Stimulated activated CD4-positive, alpha-beta T cell treated with anti-CD3 and anti-CD28 coated beads, Interleukin-1b, Interleukin-23, amount 100 ng/mL, for 1 hour (primary cell): ENCODE measurements at places on chromosomes 1 and 21.

DNA sequence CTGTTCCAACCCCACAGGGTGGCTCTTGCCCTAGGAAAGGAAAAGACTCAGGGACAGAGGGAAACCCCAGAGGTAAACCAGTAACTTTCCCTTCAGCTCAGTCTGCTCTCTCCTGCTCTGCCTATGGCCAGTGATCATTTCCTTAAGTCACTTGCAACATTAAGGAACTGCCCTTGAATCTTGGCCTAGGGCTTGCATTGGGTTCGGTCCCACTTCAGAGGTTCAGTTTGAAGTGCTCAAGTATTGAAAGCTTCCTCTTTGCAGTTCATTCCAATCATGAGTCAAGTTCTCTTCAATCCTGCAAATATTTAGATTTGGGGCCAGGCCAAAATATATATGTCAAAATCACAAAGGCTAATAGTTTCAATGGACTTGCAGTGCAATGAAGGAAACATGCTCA, 97.7 kb upstream of the IRF2BP2 start:
- no peak for DNase-seq

GRCh38 chr1:53306168-53306567, 21.7 kb downstream of the LRP8 start:
- no peak for DNase-seq

- no peak for DNase-seq
Measured at GRCh38 chr1:155607708-155608107, 2.3 kb upstream of the MSTO1 start.

- DNase-seq, result no peak
Measured at GRCh38 chr1:14780271-14780670, 181.8 kb downstream of the KAZN start.

DNA sequence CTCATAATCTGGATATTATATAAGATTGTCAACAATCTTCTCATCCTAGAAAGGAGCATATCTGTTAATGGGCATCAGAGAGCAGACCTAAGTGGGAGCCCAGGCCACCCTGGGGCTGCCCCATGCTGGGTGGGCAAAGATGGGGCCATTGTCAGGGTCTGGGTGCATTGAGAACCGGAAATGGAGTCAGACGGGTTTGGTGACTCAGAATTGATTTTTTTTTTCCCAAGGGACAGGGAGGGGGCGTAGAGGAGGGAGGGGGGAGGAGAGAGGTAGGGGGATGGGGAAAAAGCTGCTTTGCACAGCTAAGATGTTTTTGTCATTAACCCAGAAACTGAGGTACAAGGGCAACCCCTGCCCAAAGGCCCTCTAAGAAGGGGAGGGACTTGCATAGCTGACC, 1.3 kb downstream of the ATXN7L2 start:
- DNase-seq, result no peak

- no peak for DNase-seq
Measured at GRCh38 chr1:234970731-234971476, 157.7 kb downstream of the TOMM20 start.

DNA sequence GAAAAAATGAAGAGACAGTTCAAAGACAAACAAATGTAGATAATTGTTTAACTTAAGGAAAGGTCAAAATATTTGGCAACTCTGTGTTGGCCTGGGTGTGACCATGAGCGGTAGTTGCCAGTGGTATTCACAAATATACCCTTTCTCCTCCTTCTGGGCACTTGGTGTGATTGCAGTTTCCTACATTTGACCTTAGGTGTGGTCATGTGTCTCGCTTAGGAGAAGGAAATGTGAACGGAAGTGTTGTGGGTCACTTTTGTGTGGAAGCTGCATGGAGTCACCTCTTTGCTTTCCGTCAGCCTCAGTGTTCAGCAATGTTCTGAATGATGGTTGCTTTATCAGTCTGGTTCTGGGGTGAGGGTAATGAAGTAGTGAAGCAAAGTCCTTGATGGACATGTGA, 3.4 kb upstream of the PCSK9 start:
- no peak for DNase-seq

- peak; percentile 37 for DNase-seq
Measured at GRCh38 chr1:160837558-160838205, 25.0 kb downstream of the CD244 start.

GRCh38 chr1:211259638-211260126, 516 bp downstream of the RCOR3 start:
- DNase-seq, result no peak

GRCh38 chr21:33386222-33386784, 16.9 kb upstream of the IFNGR2 start:
- DNase-seq, result no peak

GRCh38 chr21:44053567-44053966, 41.5 kb downstream of the TRAPPC10 start:
- no peak for DNase-seq

GRCh38 chr1:156860628-156861423, at the start of gene NTRK1:
TSS of gene NTRK1 (plus strand) at chr1:156860865. CDS start at chr1:156860935, 70 bp downstream.
- DNase-seq, result no peak

DNA sequence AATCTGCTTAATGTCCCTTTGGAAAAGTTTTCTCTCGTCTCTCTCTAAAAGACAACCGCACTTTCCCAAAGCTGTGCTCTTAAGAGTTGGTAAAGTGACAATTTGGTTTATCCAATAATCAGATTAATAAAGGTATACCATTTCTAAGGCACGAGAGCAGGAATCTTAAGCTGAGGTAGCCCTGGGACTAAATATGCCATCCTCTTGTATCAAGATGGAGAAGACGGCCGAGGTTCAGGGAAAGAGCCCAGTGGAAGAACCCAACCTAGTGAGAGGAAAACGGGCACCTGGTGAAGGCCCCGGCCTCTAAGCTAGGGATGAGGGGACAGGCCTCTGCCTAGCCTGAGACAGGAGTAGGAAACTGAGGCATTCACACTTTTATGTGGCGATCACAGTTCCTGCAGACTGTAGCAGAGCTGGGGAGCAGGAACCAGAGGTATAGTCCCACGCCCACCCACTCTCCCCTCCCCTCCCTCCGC, 334 bp upstream of the SARS1 start:
- no peak for DNase-seq

GRCh38 chr1:161226320-161226711, 456 bp downstream of the TOMM40L start:
- DNase-seq, result no peak

- DNase-seq, result no peak
Measured at GRCh38 chr1:95035536-95035935, 37.2 kb downstream of the ALG14 start.

DNA sequence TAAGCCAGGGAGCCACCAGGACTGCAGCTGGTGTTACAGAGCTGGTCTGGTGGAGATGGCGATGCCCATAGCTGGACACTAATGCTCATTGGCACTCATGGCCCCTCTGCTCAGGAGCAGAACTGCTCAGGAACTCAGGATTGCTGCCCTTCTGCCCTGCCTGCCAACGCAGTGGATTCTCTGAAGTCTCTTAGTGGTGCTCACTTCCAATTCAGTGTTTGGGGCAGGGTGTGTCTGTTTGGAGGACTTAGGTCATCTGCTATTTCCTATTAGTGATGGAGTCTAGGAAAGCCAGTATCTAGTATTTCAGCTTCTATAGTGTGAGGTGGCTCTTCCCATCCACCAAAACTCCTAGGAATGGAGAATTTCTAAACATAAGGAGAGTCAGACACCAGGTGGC, 29.1 kb downstream of the S100A10 start:
- DNase-seq, result no peak

DNA sequence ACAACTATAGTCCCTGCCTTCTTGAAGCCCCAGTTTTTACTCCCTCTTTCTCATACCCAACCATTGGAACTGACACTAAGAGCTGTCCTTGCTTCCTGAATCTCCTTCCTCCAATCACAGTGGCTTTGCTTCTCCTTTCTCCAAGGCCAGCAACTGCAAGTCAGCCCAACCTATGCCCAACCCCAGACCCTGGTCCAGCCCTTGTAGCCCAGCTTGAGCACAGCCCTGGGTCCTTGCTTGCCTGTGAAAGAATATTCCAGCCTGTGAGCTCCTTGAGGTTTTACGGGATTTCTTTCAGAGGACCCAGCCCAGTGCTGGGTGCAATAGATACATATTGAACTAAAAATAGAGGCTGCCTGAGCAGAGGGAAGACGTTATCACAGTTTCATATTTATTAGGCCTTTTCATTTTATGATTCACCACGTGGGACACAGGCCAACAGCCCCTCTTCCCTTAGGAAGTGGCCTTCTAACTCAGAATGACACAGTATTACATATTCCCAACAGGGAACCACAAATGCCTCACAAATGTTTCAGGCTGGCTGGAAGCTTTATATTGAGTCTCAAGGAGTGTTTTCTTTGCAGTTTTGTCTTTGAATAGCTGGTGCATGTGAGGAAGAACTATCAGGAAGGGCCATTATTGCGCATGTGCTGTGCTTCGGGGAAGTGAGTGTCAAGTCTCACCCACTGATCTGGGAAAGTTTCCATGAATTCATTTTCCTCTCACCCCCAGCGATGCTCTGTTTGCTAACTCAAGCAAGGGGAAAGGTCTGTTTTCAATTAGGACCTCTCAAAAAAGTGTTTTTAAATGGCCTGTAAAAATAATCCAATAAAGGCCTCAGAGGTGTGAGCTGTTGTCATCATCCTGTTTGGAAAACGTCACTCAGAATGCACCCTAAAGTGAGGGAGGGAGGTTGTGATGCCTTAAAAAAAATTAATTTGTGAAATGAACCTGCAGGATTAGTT, 92.3 kb upstream of the NFIA start:
- no peak for DNase-seq

- no peak for DNase-seq
Measured at GRCh38 chr1:198254521-198254920, 97.7 kb downstream of the NEK7 start.

DNA sequence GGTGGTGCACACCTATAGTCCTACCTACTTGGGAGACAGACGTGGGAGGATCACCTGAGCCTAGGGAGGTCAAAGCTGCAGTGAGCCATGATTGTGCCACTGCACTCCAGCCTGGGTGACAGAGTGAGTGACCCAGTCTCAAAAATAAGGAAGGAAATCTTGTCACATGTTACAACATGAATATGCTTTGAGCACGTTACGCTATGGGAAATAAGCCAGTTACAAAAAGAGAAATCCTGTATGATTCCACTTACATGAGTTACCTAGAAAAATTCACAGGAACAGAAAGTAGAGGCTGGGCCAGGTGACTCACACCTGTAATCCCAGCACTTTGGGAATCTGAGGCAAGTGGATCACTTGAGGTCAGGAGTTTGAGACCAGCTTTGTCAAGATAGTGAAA, 6.7 kb upstream of the PADI6 start:
- no peak for DNase-seq

DNA sequence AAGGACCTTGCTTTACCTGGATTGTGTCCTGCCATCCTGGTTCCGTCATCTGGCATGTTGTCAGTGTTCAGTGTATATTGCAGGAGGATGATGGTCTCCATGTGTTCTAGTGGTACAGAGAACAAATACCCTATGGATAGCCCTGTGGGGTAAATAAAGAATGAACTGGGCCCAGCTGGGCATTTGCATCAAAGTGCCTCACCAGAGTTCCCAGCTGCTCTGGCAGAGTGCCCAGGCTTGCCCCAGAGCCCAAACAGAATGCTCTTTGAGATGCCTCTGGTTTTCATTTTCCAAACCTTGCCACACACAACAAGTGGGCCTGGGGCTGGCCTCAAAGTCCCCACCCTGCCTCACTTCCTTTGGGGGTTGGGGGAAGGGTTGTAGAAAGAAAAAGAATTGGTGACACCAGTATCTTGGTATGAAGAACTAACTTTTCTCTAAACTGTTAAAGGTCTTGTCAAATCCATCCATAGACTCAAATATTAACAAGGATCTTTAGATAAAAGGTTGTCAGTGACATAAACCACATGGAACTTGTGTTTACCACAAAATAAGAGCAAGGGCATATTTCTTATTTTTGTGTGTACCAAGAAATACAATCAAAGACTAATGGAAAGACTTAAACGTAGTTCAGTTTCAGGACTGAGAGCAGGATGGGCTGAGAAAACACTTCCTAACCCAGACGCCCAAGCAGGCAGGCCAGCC, 82.2 kb downstream of the LMO4 start:
- no peak for DNase-seq
